ENCODE measurements at places on chromosomes 4 and X.

GRCh38 chrX:153800177-153800722 lies 5.8 kb downstream of the SSR4 start:
- no peak for DNase-seq

- peak; percentile 5 for DNase-seq
Measured at GRCh38 chrX:51461053-51462044, 35.0 kb downstream of the NUDT11 start.

GRCh38 chr4:141871086-141871770 lies 234.8 kb downstream of the IL15 start:
- DNase-seq, result no peak

DNA sequence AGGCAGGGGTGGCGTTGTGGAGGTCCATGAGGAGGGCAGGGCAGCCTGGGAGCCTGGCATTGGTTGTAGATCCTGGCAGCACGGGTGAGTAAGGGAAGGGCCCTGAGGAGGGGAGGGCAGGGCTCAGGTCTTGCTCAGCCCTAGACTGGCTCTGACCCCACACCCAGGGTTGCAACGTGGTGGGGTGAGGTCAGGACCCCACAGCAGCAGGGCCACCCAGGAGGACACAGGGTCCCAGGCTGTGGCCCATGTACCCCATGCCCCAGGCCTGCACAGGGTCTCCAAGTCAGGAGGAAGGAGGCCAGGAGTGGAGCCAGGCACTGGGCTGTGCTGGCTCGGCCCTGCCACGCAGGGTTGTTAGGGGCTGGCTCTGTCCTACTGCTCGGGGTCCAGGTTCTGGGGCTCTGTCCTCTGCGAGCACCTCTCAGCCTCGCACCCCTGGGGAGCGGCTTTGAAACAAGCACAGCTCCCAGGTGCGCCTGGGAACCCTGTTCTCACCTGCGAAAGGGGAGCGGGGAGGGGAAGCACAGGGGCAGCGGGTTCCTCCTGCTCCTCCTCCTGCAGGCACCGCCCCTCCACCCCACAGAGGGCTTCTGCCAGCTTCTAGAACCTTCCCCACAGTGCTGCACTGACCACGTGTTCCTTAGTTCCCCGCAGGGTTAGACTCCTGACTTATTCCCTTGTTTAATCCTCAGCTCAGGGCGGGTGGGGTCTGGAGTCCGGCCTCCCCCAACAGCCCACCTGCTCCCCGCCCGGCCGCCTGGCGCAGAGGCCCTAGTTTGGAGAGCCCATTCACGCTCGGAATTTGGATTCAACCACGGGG lies 20.4 kb downstream of the MSANTD1 start:
- no peak for DNase-seq

- no peak for DNase-seq
Measured at GRCh38 chr4:3115637-3116270, 41.3 kb downstream of the HTT start.

- no peak for DNase-seq
Measured at GRCh38 chr4:38129460-38130227, 169.4 kb downstream of the PTTG2 start.

DNA sequence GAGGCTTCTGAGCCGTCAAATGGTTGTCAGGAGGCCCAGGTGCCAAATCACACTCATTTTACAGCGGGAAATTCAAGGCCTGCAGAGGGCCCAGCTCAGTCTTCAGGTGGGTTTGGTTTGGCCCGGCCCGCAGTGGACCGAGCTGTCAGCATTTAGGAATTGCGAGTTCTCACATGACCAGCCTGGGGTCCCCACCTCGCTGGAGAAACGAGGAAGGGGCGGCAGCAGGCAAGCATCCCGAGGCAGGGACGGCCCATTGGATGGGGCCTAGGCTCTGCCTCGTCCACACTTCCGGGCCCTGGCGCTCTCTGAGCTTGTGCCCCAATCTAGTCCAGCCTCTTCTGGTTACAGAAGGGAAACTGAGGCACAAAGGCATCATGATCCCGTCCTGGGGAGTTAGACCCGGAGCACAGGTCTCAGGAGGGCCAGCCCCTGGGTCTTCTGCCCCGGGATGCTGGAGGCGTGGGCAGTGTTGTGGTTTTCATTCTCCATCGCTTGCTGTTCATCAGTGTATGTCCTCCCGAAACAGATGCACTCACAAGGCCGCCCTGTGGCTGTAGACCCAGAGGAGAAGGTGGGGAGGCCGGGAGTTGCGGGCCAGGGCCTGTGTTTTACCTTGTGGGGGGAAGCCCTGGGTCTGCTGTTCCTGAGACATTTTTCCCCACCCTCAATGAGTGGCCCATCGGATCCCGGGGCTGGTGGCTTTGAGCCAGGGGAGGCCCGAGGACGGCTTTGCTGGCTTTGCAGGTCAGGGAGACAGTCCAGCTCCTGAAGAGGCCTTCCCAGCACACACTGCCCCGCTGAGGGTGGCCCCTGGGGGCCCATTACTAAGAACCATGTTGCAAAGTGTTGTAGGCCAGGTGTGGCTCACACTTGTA lies 8.9 kb downstream of the PSAPL1 start:
- DNase-seq, result no peak

- no peak for DNase-seq
Measured at GRCh38 chr4:11299016-11299415, 129.7 kb downstream of the HS3ST1 start.

- no peak for DNase-seq
Measured at GRCh38 chr4:18111081-18111480, 89.5 kb upstream of the LCORL start.

DNA sequence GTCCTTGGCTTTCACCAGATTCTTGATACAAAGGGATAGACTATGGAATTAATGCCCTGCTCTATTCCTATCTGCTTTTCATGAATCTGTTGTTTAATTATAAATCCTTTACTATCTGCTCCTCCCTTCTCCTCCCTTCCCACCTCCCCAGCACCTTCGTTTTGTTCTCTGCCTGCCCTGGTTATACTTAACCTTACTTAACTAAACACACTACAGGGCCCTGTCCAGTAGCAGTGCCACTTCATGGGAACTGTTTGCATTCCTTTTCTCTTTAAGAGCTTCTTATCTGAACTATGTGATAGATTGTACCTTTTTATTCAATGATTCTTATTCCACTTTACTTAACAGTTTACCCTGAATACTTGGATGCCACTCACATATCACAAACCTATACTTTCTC lies 830 bp downstream of the HOPX start:
- no peak for DNase-seq

DNA sequence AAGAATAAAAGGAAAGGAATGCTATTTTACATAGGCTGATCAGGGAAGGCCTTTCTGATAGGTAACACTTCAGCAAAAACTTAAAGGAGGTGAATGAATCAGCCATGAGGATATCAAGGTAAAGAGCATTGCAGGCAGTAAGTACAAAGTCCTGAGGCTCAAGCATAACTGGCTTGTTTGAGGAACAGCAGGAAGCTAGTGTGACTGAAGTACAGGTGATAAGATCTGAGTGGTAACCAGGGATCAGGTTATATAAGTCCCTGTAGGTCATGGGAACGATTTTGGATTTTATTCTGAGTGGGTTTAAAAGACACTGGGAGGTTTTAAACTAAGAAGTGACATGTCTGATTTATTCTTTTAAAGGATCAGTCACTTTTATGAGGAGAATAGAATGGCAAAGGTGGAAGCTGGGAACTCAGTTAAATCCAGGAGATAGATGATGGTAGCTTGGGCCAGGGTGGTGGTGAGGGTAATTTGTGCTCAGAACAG lies 47.1 kb upstream of the THOC2 start:
- DNase-seq, result no peak

GRCh38 chrX:110133735-110134370 lies 130.9 kb downstream of the TMEM164 start:
- no peak for DNase-seq

DNA sequence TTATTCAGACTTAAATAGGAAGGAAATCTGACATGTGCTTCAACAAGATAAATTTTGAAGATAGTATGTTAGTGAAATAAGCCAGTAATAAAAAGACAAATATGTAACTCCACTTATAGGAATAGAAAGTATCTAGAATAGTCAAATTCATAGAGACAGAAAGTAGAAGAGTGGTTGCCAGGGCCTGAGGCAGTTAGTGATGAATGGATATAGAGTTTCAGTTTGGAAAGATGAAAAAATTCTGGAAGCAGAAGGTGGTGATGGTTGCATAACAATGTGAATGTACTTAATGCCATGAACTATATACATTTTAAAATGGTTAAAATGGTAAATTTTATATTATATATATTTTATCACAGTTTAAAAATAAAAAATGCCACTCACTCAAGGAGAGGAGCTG lies 54.3 kb downstream of the HAND2 start:
- DNase-seq, result no peak

DNA sequence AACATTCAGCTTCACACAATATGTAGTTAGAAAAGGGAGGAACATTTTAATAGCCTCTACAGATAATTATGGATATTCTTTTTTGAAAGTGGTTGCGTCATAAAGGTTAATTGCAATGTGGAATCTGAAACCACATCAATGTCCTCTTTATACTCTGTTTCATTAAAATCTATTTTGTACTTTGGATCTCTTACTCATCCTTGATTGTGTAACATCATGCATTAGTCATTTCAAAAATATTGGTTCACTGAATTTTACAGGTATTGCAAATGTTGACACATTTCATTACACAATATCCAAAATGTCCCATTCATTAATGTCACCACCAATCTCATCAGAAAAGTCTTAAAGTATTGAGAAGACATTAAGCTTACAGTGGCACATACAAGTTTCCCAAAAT lies 62.7 kb upstream of the USP9X start:
- no peak for DNase-seq

- no peak for DNase-seq
Measured at GRCh38 chr4:55336138-55337034, 9.7 kb upstream of the SRD5A3 start.

GRCh38 chr4:168600796-168601583 lies 104.1 kb downstream of the PALLD start:
- no peak for DNase-seq

DNA sequence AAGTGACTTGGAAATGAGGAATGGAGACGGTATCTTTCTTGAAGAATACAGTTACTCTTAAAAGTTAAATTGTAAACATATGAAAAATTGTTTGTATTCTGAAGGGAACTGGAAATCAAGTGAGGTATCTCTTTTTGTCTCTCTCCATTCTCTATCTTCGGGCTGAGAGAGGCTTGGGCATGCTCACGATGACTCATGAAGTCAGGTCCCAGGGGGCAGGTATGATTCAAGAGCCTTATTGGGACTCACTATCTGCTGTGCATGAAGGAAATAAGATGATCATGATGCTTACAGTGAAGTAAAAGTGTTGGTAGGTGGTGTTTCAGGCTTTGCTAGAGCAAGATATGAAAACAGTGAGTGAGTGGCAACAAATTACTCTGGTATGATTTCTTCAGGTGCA lies 200.4 kb upstream of the PITX2 start:
- no peak for DNase-seq

DNA sequence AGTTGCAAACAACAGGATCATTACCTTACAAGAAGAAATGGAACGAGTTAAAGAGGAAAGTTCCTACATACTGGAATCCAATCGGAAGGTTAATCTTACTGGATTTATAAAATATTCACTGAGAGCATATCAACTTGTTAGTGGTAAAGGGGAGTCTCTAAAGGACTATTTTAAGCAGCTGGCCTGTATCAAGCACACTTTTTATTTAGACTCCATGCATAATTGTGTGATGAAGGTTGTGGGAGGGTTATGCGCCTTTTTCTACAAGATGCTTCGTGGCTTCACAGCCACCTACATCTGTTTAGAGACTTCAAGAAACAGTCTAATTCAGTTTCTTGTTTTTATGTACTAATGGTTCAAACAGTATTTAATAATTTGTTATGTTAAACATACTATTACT lies 56.6 kb downstream of the GRSF1 start:
- DNase-seq, result no peak

GRCh38 chr4:37976507-37976906 lies 16.3 kb downstream of the PTTG2 start:
- DNase-seq, result no peak

- DNase-seq, result no peak
Measured at GRCh38 chrX:45760187-45760742, 559.6 kb upstream of the DIPK2B start.
